ENCODE measurements at places on chromosomes 7 and 10.

- no peak for DNase-seq
Observed at GRCh38 chr10:69091143-69091651, 3.3 kb downstream of the SRGN start.

- no peak for DNase-seq
Observed at GRCh38 chr7:25260862-25261494, 32.7 kb upstream of the NPVF start.

DNA sequence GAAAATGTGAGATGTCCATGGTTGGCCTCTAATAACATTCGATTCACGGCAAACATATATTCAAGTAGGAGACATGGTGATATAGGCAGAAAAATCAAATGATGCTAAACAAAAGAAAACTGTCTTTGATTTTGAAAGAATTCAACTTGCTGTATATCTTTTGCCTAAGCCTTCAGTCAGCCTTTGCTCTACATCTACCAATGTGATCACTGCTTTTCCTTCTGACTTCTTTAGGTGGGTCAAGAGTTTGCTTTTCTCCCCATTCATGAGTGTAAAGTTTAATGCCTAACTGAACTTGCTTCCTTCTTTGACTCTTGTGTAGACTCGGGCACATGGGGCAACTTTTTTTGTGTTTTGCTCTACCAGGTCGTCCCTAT lies 417 bp upstream of the HIF1AN start:
- no peak for DNase-seq

GRCh38 chr10:56823849-56824248 lies 462.8 kb upstream of the ZWINT start:
- DNase-seq, result no peak

GRCh38 chr10:116611153-116611545 lies 9.6 kb upstream of the PNLIPRP2 start:
- no peak for DNase-seq

- no peak for DNase-seq
Observed at GRCh38 chr10:76432016-76433012, 1000.9 kb downstream of the LRMDA start.

- no peak for DNase-seq
Observed at GRCh38 chr7:30764030-30764975, 6.9 kb upstream of the MINDY4 start.
